Posterior vena cava (tissue), 2 donors: ENCODE measurements at places on chromosomes 3 and 15. TPM values are rescaled to one million over a fixed set of nuclear protein-coding genes. Genes with fewer than 3 reads are reported as not detected.
A peak's percentile ranks its signal among the peaks of the same experiment; 100 is the strongest.

DNA sequence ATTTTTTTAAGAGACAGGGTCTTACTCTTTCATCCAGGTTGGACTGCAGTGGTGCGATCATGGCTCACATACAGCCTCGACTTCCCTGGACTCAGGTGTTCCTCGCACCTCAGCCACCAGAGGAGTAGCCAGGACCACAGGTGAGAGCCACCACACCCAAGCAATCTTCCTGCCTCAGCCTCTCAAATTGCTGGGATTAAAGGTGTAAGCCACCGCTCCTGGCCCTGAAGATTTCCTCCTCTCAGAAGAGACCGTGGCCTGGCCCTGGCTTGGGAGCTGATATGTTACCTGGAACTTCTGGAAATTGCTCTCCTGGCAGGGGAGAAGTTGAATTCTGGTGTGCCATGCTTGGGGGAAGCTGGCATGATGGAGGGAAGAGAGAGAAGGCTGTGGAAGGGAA is 36.2 kb downstream of the PPCDC start:
- DNase-seq, result no peak

GRCh38 chr3:52154135-52155094 is at the start of gene POC1A:
POC1A (minus strand) TSS chr3:52154423; CDS start chr3:52154372, 51 bp downstream.
- DNase-seq, result peak; percentile 99

DNA sequence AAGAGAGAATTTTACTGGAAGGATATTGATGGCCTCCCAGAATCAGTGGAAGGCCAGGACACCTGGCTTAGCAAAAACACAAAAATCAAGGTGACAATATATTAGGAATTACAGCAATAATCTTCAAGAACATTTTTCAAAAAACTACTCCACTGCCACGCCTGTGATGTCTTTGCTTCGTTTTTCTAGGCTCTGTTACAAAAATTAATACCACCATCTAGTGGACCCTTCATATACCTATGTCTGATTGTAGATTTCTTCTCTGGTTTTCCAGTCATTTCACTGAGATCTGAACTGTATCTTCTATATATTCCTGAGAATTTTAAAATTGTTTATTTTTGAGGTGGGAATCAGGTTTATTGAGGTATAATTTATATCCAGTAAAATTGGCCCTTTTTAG is 5.6 kb upstream of the SLC33A1 start:
- no peak for DNase-seq

DNA sequence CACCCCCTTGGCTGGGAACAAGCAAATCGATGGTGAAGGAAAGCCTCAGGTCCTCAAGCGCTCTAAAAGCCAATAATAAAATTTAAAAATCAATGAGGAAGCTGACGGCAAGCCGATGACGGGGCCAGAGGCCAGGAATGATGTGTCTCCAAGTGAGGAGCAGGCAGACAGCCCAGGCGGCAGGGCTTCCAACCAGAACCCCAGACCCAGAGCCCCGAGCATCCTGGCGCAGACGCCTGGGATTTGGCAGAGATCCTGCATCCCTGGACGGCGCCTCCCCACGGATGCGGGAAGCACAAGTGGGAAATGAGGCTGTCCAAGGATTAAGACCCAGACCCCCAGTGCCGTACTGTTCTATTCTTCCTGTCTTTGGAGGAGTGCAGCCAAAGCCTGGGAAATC is 123.0 kb upstream of the PROK2 start:
- DNase-seq, result no peak

DNA sequence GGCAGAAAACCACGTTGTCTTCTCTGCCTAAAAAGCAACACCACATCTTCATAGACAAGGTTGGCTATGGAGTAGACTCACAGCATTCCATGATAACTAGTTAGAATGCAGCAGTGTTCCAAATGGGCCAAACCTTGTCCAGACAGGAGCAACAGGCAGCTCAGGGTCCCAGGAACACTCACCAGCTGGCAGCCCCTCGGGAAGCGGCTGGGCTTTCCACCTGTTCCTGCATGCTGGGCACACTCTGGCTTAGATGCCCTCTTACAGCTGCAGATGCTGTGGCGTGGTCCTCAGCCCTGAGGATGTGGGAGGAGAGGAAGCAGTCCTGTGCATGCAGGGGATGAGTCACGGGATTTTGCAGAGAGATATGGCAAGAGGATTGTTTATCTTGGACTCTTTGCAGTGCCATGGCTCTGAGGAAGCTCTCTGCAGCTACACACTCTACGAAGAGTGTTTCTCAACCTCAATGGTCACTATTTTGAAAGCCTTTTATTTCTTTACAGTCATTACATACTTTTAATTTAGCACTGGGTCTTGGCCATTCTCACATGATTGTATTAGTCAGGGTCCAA is 11.3 kb downstream of the NRROS start:
- peak; percentile 89 for DNase-seq

- DNase-seq, result no peak
Measured at GRCh38 chr3:23675010-23675409, 130.7 kb upstream of the UBE2E1 start.

DNA sequence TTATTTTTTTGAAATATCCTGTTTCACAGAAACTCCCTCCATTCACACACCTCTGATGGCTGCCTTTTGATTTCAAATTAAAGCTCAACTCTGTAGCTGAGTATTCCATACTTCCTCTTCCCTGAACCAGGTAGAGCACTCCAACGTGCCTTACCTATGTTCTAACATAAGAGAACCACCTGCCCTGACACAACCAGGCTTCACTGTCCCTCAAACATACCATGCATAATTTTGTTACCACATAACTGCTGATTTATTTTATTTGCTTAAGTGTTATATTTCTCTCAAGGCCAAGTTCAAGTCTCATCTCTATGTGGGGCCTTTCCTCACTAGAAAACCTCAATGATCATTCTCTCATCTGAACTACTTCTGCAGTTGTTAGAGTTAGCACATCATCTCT is 209.7 kb downstream of the P3H2 start:
- DNase-seq, result no peak

- DNase-seq, result no peak
Measured at GRCh38 chr15:83810110-83810509, 156.2 kb downstream of the ADAMTSL3 start.

DNA sequence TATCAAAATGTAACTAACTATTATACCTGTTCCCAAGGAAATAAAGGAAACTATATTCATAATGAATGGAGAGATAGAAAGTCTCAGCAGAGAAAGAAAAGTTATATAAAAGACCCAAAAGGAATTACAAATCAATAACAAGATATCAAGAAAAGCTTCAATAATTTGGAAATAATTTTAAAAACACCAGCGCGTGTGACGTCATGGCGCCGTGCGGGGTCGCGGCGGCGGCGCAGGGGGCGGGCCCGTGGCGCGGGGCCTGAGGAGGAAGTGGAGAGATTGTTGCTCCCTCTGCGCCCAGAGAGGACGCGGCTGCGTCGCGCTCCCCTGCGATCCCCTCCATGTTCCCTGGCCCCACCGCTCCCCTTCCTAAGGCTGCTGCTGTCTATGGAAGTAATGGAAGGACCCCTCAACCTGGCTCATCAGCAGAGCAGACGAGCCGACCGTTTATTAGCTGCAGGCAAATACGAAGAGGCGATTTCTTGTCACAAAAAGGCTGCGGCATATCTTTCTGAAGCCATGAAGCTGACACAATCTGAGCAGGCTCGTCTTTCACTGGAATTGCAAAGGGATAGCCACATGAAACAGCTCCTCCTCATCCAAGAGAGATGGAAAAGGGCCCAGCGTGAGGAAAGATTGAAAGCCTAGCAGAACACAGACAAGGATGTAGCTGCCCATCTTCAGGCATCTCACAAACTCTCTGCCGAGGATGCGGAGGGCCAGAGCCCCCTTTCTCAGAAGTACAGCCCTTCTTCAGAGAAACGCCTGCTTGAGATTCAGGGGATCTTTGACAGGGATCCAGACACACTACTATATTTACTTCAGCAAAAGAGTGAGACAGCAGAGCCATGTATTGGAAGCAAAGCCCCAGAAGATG is 4.1 kb downstream of the XCR1 start:
- no peak for DNase-seq

- no peak for DNase-seq
Measured at GRCh38 chr3:117003501-117003900, 293.9 kb downstream of the TUSC7 start.

GRCh38 chr3:49019941-49020329 is 1.6 kb upstream of the DALRD3 start:
- DNase-seq, result no peak

GRCh38 chr3:61724183-61724582 is 162.8 kb downstream of the PTPRG start:
- DNase-seq, result no peak

- DNase-seq, result no peak
Measured at GRCh38 chr3:50816894-50817293, 142.2 kb downstream of the DOCK3 start.

GXYLT2 gene
- total RNA-seq, result 28.3 TPM
